Neuronal stem cell (in vitro differentiated cells): ENCODE measurements at places on chromosomes 2 and 18.
A peak's percentile ranks its signal among the peaks of the same experiment; 100 is the strongest.

GRCh38 chr2:98914713-98915580, 21.1 kb downstream of the CRACDL start:
- DNase-seq = no peak

DNA sequence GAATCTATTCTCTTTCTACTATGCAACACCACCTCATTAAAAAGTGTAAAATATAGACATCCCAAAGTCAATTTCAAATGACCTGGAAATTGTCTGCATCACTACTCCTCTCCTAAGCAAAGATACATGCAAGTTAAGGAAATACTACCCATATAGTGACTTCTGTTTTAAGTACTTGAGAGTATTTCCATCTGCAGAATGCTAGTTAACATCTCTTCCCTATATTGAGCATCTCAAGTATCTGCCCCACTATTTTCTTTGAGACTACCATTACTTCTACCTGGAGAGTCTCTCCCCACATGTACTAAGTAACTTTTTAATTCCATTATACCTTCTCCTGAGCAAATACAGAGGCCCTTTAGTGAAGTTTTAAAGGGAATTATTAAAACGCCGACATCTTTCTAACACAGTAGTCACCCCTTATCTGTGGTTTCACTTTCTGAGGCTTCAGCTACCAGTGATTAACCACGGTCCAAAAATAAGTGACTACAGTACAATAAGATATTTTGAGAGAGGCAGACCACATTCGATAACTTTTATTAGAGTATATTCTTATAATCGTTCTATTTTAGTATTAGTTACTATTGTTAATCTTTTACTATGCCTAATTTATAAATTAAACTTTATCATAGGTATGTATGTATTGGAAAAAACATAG, 21.8 kb downstream of the CWC22 start:
- no peak for DNase-seq

GRCh38 chr2:132951008-132951714, 281.2 kb upstream of the LYPD1 start:
- DNase-seq = no peak

- no peak for DNase-seq
Measured at GRCh38 chr18:8081872-8082553, 514.9 kb downstream of the PTPRM start.

DNA sequence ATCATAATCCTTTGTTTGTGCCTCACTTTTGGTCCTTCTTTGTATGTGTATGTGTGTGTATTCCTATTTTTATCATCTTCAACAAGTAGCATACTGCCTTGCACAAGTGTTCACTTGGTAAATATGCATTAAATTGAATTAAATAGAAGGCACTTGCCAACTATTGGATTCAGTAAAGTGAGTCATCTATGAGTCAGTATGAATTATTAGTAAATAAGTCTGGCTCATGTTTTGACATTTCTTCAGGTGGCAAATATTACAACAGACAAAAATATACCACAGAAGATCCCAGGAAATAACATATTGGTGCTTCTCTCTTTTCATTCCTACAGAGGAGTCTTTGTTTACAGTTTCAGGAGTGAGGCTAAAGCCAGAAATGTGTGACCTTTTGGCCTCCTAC, 84.1 kb downstream of the CDK15 start:
- no peak for DNase-seq

GRCh38 chr18:74333091-74333490, 17.5 kb downstream of the C18orf63 start:
- DNase-seq = no peak

DNA sequence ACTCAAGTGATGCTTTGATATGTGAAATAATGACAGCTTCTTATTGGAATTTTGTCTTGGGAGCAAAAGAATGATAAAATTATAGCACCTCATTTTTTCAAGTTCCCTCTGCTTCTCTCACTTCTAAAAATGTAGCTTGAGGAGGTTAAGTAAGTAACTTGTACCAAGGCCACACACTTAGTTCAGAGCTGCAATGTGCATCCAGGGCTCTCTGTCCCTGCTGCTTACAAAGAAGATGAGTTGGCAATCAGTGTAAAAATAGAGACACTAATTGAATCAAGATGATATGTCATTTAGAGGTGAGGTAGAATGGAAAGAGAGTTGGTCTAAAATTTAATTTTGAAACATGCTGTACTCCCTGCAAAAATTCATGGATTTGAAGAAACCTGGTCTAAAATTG, 312.0 kb upstream of the TNP1 start:
- no peak for DNase-seq

- no peak for DNase-seq
Measured at GRCh38 chr18:80075940-80076339, 33.1 kb upstream of the ADNP2 start.

- DNase-seq = peak; percentile 63
Measured at GRCh38 chr2:164495491-164496223, 125.6 kb downstream of the GRB14 start.

DNA sequence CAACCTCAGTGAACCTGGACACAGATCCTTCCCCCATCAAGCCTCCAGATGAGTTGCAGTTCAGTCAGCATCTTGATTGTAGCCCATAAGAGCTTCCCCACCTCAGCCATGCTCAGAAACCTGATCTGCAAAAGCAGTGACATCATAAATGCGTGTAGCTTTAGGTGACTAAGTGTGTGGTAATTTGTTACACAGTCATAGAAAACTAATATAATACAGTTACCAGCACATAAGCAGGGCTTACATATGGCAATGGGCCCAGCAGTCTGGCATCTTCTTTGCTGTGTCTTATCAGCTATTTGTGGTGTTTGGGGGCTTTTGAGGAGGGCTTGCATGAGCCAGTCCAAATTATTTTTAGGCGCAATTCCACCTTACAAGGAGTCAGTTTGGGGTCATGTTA, 807.0 kb downstream of the SLC4A3 start:
- DNase-seq = no peak

DNA sequence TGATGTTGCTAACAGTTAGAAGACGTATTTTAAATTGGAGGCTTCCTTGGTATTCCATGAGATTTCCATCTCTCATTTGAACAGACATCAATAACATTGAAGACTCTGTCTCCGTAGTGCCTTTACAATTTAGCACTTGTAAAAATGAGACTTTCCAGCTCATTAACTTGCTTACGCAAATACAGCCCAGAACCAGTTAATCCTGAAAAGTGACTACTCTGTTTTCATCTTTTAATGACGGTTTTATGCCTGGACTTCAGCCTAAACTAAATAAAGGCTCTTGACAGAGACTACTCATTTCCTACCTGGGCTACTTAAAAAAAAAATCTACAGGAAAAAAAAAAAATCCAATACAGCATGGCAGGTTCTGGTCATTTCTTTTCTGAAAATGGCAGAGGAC, 148.6 kb downstream of the LRATD1 start:
- no peak for DNase-seq

- no peak for DNase-seq
Measured at GRCh38 chr18:2654169-2654927, 1.2 kb upstream of the SMCHD1 start.

DNA sequence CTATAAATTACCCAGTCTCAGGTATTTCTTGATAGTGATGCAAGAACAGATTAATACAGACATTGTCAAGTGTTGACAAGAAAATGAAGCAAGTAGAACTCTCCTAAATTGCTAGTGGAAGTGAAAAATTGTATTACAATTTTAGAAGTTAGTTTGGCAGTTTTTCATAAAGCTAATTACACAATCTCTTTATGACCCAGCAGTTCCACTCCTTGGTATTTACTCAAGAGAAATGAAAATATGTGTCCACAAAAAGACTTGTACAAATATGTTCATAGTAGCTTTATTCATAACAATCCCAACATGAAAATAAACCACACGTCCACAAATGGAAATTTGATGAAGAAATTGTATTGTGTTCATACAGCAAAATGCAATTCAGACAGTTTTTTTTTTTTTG, 49.4 kb downstream of the PDE1A start:
- no peak for DNase-seq

DNA sequence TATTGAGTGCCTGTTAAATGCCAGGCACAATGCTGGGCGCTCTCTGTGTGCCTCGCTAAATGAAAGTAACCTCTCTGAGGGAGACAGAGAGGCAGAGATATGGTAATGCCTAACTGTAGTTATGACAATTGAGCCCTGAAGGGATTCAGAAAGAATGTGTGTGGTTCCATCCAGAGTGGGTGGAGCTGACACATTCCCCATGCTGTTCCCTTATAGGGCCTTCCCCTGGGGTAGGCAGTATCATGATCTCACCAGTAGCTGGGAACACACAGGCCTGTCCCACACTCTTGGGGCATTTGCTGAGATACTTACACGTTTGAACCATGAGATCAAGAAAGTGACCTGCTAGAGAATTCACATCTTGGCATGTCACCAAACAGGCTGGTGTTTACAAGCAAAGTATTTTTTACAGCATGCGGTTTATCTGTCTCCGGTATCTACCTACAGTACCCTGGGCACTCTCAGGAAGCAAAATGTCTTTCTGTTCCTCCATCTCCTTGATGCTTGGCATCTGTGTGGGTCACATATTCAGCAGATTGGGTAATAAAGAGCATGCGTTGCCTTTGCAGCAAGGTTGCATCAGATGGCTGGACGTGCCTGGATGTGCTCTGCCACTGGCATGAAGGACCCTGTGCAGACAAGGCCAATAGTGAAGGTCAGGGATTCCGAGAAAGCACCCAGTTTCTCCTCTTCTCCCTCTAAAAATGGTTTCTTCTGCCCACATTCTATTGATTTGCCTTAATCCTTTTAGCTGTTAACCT, 9.4 kb downstream of the CTIF start:
- no peak for DNase-seq

GRCh38 chr2:112915300-112916144, 4.6 kb downstream of the IL37 start:
- no peak for DNase-seq

DNA sequence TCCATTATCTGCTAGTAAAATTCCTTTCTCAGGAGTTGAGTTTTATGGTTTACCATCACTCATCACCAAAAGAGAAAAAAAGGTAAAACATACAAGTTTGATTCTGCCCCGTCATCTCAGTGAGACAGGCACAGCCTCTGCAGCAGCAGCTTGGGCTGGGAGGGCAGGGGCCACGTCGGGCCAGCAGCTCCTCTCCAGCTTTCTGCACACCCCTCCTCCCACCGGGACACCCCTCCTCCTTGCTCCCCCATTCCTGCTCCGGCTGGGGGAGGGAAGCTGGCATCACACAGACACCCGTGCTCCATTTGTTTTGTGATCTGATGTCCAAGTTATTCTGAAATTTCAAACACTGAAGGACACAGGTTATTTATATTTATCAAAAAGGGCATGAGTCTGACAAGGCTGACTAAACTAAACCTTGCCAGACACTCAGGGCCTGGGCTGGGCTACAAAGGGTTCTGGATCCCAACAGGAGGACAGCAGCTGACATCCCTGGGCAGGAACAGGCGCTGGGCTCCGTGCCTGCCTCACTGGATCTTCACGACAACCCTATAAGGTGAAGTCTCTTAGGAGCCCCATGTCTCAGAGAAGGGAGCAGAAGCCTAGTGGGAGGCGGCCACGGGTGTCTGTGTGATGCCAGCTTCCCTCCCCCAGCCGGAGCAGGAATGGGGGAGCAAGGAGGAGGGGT, 71.4 kb downstream of the HDAC4 start:
- DNase-seq = no peak

DNA sequence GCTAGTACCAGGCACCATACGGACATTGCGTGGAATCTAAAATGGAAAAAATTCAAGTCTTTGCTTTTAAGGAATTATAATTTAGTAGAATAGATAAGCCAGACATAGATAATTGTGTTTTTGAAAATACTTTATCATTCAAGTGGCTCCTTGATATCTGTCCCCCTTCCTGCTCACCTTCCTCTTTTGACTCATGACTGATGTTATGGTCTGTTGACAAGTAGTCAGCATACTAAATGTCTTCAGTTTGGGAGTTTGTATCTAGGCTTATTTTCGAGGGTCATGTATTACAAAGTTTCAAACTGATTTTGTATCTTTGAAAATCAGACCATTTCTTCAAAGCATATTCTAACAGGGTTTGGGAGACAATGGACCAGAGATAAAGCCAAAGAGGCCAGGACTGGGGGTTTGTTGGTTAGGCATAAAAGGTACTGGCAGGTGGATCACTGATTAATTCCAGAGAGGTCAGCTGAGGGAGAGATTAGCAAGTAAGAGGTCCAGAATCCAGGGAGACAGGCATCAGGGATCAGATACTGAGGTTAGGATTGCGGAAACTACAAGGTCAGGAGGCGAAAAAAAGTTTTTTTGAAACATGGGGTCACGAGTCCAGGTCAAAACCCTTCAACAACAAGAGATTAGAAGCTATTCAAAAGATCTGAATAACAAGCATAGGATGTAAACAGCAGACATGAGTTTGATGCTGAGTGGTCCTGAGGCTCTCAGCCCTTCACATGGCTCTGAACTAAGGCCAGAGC, 31.5 kb upstream of the KLHL14 start:
- DNase-seq = peak; percentile 38

GRCh38 chr18:55227771-55228170, 268.5 kb upstream of the CCDC68 start:
- no peak for DNase-seq

DNA sequence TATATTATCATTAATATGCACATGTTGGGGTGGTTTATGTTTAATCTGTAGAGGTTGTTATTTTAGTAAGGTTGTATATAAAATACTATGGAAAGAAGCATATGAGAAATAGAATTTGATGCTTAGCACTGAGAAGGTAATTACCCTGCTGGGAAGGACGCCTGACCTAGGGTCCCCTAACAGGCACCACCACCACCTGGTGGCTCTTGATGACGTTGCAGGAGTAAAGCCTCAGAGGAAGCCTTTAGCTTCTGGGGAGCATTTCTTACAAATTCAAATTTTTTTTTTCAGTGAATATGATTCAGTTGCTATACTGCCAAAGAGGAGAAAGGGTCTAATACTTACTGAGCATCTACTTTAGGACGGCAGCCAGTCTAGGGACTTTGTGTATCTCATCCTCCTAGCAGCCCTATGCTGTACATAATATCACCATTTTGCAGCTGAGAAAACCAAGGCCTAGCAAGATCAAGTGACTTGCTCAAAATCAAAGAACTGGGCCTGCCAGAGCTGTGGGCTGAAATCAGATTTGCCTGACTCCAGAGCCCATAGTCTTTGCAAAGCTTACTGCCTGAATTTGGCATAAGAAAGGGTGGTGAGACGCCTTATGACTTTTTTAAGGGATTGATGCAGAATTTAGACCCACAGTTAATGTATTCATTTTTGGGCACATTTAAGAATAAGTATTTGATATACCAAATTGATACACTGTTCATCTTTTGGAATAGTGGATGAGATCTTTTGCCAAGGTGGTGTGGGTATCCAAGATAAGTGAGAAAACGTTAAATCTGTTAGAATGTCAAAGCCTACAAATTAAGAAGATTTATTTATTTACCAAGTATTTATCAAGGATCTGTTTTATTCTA, 78.8 kb upstream of the GAREM1 start:
- DNase-seq = peak; percentile 51

- DNase-seq = no peak
Measured at GRCh38 chr2:200765139-200765951, 46.4 kb upstream of the BZW1 start.
